ENCODE measurements at places on chromosomes 2 and 18. TPM values are rescaled to one million over a fixed set of nuclear protein-coding genes. Genes with fewer than 3 reads are reported as not detected.

The GATA6 gene
- total RNA-seq, result 82.1 TPM

The DOK6 gene
- total RNA-seq, result 9.5 TPM

The RAB6D gene
- total RNA-seq, result not detected

The EDAR gene
- not detected for total RNA-seq

DNA sequence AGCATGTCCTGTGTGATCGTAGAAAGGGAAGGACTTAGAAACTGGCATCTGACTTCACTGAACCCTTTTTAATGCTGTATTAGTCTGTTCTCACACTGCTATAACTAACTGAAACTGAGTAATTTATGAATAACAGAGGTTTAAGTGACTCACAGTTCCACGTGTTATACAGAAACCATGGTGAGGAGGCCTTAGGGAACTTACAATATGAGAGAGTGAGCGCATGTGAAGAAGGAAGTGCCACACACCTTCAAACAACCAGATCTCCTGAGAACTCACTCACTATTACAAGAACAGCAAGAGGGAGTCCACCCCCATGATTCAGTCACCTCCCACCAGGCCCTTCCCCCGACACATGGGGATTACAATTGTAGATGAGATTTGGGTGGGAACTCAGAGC is 811.3 kb downstream of the CPS1 start:
- no peak for DNase-seq

DNA sequence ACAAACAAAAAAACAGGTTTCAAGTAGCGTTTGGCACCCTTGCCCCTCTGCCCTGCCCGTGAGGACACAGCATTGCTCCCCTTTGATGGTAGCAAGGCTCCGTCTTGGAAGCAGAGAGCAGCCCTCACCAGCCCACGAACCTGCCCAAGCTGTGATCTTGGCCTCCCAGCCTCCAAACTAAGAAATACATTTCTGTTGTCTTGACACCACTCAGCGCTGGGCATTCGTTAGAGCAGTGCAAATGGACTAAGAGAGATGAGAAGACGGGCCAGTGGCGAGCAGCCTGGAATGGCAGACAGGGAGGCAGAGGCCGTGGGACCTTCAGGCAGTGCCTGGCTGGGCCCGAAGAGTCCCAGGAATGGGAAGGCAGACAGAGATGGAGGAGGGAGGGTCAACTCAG is 109.8 kb downstream of the SH3BP4 start:
- no peak for DNase-seq

GRCh38 chr2:98455494-98455976 is 10.9 kb downstream of the INPP4A start:
- DNase-seq, result no peak

- DNase-seq, result no peak
Observed at GRCh38 chr2:229582151-229582550, 132.2 kb downstream of the DNER start.

- DNase-seq, result peak; percentile 77
Observed at GRCh38 chr2:173402405-173402974, 47.8 kb downstream of the CDCA7 start.

- DNase-seq, result peak; percentile 79
Observed at GRCh38 chr2:26613241-26614215, 27.6 kb downstream of the CIB4 start.
